Activated T-helper 1 cell treated with anti-CD3 and anti-CD28 coated beads, Interleukin-12 subunit alpha, Interleukin-12 subunit beta, Interleukin-2, Interleukin-4 antibody, amounts not matched to agents 30 ng/mL and 10 ng/mL and 1 ng/mL, durations not matched to agents 14 hours and 24 hours and 36 hours (primary cell): ENCODE measurements at places on chromosomes 16 and 17.

- no peak for DNase-seq
Observed at GRCh38 chr17:71809537-71809936, 311.3 kb upstream of the SOX9 start.

DNA sequence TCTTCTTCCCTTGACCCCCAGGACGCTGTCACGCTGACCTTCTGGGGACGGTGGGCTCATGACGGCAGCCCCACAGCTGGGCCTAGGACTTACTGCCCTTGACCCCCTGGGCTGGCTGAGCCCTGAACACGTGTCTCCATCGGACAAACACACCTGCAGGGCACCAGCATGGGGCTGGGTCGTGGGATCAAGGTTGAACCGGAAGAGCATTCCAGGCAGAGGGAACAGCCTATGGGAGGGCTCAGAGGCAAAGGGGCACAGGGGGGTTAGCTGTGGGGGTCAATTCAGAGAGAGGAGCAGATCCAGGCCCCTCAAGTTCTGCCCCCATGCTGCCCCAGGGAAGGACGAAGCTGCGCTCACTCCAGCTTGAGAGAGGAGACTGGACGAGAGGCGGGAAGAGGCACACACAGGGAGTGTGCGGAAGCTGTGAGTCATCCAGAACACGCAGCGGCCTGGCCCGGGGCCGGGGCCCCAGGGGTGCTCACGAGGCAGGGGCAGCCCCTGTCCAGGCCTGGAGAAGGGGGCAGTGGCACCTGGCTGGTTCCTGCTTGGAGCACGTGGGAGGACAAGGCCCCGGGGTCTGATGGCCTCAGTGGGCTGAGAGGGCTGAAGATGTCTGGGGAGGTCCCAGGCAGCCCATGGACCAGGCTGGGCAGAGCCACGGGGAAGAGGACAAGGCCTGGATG is 9.9 kb downstream of the SSTR5 start:
- no peak for DNase-seq

DNA sequence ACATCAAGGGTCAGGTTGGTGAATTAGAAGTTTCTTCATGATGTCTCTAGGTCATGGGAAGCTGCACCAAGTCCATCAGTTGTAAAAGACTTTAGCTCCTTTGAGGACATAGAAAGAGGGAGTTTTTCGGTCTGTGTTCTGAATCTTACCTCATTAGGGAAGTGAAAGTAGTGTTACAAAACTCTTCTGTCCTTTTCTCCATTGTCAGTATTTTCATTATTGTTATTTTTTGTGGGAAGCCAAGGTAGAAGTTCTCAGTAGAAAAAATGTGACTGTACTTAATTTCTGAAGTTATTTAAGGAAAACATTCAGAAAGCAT is 24.2 kb downstream of the MAP3K3 start:
- DNase-seq, result no peak

GRCh38 chr17:50137042-50137441 is 7.1 kb upstream of the SAMD14 start:
- no peak for DNase-seq

DNA sequence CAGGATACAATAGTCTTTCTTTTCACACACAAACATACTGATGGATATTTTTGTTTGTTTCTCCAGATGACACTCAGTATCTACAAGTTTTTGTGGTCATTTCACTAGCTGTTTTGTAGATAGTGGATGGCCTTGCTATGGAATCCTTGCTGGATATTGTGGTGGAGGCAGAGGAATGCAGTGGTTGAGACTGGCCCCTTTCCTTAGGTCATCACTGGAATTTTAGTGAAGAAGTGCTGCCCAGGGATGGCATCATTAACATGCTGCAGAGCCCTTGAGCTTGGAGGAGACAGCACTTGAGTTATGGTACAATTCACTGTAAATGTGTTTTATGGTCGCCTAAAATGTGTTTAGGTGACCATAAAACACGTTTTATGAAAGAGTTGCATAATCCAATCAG is 455.9 kb upstream of the HSBP1 start:
- no peak for DNase-seq

- no peak for DNase-seq
Observed at GRCh38 chr17:9240659-9241370, 219.5 kb downstream of the NTN1 start.

GRCh38 chr17:37829592-37830123 is 84.8 kb upstream of the HNF1B start:
- no peak for DNase-seq

DNA sequence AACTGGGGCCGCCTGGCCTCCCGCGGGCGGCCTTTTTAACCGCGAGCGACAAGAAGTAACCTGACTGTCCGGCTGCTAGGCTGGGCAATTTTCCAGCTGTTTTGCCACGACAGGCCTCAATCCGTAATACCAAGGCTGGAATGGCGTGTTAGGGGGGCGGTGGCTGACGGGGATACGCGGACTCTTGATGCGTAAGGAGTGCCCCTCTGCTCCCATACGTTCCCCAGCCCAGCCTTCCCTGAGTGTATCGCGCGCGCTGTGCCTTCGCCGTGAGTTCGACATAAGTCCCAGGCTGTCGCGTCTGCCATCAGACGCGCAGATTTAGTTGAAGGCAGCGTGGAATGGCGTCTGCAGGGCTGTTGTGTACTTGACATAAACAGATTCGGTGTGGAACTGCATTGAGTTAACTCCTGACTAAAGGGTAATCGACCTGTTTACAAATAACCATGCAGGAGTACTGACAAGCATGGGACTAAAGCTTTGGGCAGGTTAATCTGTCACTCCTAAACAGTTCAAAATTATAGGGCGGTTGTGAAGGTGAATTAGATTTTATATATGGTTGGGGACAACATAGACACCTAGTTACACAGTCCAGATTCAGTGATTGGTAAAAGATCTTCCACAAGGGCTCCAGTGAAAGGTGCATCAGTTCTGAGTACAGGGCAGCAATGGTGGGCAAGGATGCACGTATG is 16.6 kb upstream of the ERN1 start:
- DNase-seq, result no peak

GRCh38 chr16:30527635-30528178 is 1.3 kb upstream of the ZNF768 start:
- DNase-seq, result no peak

DNA sequence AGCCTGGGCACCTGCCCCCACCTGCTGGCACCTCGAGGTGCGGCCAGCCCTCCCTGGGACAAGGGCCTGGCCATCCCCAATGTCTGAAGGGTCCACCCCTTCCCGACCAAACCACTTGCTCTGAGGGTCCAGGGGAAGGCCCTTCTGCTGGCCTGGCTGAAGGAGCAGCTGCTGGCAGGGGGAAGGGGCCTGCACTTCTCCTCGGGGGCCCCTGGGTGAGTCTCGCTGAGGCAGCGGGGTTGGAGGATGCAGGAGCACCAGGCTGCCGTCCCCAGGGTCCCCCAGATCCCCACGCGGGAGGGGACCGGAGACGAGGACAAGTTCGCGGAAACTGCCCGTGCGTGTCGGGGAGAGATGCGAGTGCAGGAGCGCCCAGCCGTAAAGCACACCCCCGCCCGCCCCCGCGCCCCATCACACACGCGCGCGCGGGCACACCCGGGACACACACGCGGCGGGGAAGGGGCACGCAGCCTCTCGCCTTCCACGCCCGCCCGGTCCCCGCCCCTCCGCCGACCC is 725 bp upstream of the CACNA1H start:
- peak; percentile 21 for DNase-seq

GRCh38 chr16:78823027-78823426 is 723.6 kb downstream of the WWOX start:
- DNase-seq, result no peak
